ENCODE measurements at places on chromosomes 12 and 14.

GRCh38 chr12:57815177-57816000, 3.1 kb downstream of the AVIL start:
- no peak for DNase-seq

DNA sequence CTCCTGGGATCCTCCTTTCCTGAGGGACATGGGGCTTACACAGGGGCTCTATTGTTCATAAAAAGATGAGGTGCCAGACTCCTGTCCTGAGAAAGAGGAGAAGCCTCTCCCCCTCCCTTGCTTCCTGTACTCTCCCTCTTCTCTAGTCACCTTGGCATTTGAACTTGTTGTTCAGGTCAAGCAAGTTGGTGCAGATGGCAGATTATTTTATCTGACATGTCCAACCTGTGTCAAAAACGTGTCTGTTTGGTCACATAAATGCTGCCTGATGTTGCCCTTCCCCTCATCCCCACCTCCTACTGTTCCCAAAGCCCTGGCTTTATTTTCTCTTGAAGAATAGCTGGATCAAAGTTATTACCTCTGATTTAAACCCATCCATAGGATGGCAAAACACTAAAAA, 154.8 kb downstream of the TMX1 start:
- DNase-seq, result no peak

GRCh38 chr14:75196468-75196867, 20.1 kb upstream of the TMED10 start:
- no peak for DNase-seq

DNA sequence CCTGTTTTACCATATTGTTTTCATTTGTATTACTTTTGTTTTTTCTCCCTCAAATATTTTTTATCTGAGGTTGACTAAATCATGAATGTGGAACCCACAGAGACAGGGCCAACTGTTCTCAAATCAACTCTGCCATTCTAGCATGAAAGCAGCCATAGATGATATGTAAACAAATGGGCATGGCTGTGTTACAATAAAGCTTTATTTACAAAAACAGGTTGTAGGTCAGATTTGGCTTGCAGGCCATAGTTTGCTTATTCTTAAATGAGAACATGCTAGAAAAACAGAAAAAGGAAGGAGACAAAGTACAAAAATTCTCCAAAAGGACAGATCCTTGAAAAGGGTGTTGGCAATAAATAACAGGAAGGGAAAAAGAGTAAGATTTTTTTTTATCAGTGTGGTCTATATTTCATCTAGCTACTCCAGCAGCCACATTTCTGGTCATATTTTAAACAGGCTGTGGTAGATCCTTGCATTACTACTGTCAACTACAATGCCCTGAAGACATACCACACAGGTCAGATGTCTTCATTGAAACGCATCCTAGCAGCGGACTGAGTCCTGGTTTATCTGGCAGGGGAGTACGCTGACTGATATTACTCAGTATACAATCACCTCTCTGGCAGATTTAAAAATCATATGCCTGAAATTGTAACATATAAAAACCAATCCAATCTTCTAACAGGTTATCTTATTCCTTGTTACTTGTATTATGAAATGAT, 42.9 kb downstream of the SPPL3 start:
- DNase-seq, result no peak

DNA sequence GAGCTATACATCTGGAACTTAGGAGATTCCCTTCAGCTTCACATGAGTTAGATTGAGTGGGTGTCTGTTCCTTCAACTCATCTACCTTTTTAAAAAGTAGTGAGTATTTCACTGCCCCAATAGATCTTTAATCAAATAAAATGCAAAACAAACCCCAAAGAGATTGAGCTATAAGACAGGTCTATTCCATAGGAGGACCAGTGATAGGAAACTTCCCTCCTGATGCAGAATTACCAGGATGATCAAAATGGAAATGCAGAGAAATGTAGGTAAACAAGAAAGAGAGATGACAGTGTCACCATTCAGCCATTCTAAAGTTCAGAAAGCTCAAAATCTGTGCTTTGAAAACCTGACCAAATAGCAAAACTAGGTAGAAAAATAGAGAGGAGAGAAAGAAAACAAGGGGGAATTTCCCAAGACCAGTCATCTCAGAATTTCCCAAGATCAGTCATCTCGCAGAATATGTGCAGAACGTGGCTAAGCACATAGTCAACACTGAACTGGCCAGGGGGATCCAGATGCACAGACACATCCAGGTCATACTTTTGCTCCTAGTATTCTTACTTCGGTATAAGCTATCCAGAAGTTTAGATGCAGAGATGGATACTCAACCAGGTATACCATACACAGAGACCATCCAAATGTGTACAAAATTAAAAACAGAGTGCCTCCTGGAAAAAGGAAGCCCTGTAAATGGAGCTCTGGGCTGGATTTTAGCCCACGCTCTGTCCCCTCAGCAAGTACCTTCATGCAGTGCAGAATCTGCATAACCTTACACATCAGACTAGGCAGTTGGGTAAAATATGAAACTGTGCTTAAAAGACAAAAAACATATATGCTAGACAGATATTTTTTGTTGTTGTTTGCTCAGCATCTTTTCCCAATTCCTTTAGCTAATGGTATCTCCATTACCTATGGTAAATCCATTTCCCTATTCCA, 27.4 kb downstream of the SLC41A2 start:
- no peak for DNase-seq

GRCh38 chr14:100855256-100855930, 29.5 kb downstream of the MEG3 start:
- no peak for DNase-seq

DNA sequence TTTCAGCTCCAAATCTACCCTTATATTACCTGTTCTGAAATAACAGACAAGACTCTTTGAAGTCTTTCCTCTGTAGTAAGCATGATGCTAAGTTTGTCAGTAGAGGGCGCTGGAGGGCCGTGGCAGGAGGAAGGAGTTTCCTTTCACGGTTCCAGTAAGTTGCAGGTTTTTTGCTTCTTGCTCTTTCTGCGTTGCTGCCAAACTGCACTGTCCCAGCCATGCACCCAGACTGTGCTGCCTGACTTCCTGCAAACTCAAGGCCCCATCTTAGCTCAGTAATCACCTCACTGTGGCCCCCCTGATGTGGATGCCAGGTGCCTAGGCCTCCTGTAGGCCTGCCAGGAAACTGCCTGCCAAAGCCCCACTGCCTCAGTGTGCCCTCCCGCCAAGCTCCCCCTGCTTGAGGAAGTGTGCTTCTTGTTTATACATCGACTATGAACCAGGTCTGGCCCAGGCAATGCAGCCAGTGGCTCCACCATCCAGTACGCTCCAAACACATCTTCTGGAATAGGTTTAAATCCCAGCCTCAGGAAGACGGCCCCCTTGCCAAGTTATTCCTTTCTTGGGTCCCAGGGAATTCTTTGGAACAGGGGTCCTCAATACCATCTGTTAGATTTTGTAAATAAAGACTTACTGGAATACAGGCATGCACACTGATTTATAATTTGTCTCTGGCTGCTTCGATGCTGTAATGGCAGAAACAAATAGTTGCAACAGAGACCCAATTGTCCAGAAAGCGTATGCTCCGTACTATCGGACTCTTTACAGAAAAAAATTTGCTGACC, 193.7 kb upstream of the LRIG3 start:
- peak; percentile 13 for DNase-seq

- no peak for DNase-seq
These were observed 13.7 kb downstream of the P2RX4 start for GRCh38 chr12:121223292-121224285.

- DNase-seq, result no peak
These were observed 7.4 kb downstream of the ITGB7 start for GRCh38 chr12:53199700-53200099.

DNA sequence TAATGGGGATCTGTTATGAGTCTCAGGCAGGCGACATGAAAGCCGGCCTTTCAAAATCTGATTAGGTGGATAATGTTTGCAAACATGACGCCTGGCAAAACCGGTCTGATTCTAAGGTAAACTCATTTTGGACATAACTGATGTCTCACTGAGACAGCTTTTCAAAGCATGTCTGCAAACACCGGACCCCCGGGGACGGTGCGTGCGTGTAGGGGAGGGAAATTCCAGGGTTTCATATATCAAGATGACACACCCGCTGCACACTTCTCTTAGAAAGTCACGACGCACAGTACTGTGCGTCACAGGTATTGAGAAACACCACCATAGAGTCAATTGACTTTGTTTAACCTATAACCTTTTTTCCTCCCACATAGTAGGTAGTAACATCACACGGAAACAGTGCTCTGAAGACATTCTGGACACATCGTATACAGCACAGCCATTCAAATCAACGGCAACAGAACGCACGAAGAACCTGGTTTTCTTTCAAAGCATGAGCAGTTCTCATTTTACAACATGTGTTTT, 43.9 kb upstream of the TESC start:
- DNase-seq, result no peak

GRCh38 chr14:103510724-103511693, 11.6 kb downstream of the CKB start:
- DNase-seq, result no peak

GRCh38 chr12:68364328-68364727, 32.2 kb upstream of the MDM1 start:
- DNase-seq, result no peak

DNA sequence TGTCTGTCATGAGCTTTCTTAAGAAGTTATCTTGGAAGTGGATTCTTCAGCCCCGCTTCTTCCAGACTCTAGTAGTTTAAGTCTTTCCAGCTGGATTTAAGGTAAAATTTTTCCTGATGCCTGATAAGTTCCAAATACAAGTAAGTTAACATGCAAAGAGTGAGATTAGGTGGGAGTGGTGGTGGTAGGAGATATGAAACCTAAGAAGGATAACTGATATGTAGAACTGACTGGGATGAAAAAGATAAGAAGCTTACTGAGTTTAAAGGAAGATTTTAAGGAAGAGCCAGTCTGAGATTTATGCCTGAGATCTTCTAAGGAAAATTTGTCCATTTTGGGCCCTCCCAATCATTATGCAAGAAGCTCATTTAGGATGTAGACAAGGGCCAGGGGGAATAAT, 250.9 kb upstream of the SYT10 start:
- DNase-seq, result no peak

- DNase-seq, result no peak
These were observed 96.3 kb downstream of the SLC15A4 start for GRCh38 chr12:128727461-128727860.

- DNase-seq, result no peak
These were observed 1318.4 kb downstream of the TMEM121 start for GRCh38 chr14:106844608-106845285.

GRCh38 chr12:4908684-4909409, 858 bp upstream of the KCNA1 start:
- no peak for DNase-seq

DNA sequence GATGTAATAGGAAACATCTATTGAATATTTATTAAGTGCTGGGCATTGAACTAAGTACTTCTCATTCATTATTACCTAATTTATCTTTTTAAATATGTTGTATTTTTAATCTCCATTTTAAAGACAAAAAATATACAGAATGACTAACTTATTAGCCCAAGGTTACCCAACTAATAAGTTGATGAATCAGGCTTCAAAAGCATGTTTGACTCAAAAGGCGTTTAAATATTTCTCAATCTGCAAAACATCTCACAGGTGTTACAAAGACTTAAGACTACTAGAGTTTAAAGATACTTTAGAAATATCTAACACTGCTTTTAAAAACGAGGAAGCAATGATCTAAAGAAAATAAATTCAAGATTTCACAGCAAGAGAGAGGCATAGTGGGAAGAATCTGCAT, 457.4 kb upstream of the DCN start:
- DNase-seq, result no peak

DNA sequence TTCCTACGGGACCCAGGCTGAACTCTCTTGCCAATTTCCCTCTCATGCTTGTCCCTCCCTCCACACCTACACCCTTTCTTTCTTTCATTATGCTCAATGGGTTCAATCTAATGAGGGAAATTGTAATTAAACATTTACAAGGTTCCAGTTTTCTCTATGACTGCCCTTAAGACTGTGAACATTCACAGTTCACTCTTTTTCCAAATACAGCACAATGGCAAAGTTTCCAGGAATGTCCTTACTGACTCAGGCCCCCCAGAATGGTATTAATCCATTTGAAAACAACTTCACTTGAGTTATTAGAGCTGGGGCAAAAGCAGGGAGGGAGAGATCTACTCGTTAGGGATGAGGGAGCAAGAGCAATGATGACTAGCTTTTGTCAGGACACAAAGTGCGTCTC, 892.1 kb downstream of the NRXN3 start:
- no peak for DNase-seq

- DNase-seq, result no peak
These were observed 75.9 kb upstream of the ZDHHC17 start for GRCh38 chr12:76687981-76688380.

DNA sequence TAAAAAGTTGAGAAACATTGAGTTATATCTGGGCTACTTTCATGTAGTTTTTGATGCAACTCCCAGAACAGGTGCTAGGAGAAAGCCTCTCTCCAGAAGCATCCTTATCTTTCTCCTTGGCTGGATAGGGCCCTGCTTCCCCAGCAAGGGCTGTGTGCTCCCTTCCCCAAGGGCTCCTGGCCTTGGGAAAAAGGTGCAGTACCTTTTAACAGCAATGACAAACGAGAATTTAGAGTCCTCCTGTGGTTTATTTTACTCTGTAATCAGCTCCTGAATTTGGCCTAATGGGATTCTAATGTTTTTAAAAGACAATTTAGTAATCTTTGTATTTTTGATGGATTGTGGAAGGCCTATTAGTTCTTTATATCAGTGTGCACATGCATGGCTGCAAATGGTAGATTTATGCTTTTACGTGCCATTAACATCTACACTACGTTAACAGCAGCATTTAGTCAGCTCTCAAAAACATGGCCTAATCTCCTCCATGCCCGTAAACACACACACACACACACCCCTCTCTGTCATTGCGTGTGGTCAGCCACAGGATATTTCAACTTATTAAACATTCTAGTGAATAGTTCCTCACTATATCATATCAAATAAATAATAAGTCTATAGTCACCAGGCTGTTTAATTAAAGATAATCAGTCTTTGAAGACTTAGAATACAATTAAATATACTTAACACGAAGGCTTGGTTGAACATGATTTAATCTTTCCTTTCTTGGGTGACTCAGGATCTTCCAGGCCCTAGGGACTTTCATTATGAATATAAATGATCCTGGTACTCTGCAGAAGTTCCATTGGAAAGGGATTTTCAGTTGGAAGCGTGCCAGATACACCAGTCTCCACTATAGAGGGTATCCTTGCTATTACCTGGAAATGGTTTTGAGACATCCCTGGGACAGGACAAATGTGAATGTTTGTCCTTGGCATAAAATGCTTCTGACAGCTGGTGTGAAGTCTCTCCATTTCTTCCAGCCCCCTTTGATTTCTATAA, 181.4 kb upstream of the PWP1 start:
- DNase-seq, result no peak

GRCh38 chr12:131232036-131232435, 278.3 kb downstream of the ADGRD1 start:
- no peak for DNase-seq

GRCh38 chr14:24988760-24989159, 61.2 kb downstream of the STXBP6 start:
- no peak for DNase-seq
